ENCODE measurements at places on chromosomes 2 and 18.

- DNase-seq, result no peak
Observed at GRCh38 chr2:24163186-24163585, 11.7 kb upstream of the FAM228A start.

GRCh38 chr18:78528411-78529258 lies 451.0 kb upstream of the SALL3 start:
- DNase-seq, result no peak

DNA sequence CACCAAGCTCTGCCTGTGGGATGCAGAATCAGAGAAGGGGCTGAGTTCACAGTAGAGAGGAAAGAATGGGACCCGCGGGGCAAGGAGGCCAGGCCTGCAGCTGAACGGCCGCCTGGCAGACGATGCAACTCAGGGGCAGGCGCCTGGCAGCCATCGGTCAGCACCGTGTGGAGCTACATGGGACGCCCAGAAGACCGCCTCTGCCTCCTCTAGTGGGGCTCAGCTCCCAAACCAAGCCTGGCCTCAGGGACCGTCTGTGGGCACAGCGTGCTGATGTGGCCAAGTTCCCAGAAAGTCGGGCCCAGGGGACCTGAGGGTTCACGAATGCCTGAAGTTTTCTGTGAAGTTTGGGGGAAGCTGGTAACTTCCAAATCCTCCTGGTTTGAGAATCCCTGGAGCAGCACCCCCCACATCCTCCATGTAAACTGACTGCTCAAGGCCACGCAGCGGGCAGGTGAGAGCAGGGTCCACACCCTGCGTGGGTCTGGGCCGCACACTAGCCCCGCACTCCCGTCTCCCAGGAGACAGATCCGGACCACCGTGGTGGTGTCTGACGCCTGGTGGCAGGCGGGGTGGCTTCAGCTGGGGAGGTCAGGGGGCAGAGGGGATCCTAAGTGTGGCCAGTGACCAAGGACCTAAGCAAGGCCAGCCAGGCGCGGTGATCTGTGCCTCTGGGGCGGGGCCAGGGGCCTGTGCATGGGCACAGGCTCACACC lies 14.6 kb downstream of the SNORC start:
- DNase-seq, result no peak

DNA sequence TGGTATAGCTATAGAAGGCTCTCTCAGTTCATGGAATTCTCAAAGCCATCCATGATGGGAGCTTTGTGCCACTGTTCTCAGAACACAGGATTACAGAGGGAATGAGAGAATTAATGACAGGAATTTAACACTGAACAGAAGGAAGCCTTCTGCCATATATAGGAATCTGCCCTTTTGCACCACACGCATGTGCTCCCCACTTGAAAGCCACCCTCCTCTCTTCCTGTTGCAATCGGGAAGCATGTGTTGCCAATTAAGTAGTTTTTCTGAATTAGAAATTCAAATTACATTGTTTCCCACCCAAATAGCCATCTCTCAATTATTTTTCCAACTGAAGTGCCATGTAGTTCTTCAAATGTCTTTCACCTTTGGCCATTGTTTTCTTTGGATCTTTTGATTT lies 71.3 kb downstream of the C1D start:
- DNase-seq, result no peak

GRCh38 chr2:166343467-166343866 lies 32.3 kb downstream of the SCN9A start:
- DNase-seq, result no peak

DNA sequence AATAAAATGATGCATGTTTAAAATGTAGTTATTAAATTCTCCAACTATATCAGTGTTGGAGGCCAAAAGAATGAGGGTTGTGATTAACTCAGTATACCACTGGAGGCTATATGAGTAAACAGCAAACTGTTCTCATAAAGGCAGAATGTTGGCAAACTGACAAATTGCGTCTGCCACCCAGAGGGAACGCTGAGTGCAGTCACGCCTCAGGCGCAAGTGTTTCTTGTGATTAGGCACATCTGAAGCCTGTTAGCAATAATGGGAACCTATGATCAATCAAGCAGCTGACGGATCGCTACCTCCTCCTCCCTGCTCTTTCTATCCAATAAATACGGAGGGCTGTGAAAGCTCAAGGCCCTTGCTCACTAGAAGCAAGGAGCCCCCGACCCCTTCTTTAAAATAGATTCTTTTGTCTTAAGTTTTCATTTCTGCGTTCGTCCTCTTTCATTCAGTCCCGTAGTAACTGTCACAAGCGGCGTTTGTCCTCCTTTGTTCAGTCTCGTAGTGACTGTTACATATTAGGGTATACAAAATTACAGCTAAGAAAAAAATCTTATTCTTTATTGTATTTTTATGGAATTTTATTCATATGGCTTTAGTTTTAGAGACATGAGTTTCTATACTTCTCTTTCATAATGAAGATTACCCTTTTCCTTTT lies 16.3 kb upstream of the RMND5A start:
- DNase-seq, result no peak

GRCh38 chr2:170123593-170123992 lies 54.4 kb upstream of the MYO3B start:
- DNase-seq, result no peak

GRCh38 chr18:10977042-10977441 lies 172.3 kb downstream of the PIEZO2 start:
- DNase-seq, result no peak

- DNase-seq, result no peak
Observed at GRCh38 chr2:236977852-236978398, 107.8 kb upstream of the COPS8 start.

- DNase-seq, result no peak
Observed at GRCh38 chr2:66948234-66948633, 448.9 kb upstream of the ETAA1 start.

- no peak for DNase-seq
Observed at GRCh38 chr2:129779783-129780182, 199.7 kb upstream of the RAB6C start.

DNA sequence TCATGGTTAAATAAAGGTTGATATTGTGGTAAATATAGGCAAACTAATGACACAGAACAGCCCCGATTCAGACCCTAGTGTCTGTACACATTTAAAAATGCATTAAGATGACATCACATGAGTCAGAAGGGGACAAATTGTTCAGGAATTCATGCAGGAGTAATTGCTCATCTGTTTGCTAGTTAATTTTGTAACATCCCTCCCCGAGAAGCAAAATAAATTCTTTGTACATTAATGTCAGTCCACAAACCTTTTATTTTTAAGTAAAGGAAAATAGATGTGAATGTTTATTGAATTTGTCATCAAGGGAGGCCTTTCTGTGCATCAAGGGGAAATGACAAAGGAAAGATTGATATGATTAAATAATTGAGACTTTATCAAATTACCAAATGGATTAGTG lies 69.9 kb downstream of the SH3BP4 start:
- no peak for DNase-seq

DNA sequence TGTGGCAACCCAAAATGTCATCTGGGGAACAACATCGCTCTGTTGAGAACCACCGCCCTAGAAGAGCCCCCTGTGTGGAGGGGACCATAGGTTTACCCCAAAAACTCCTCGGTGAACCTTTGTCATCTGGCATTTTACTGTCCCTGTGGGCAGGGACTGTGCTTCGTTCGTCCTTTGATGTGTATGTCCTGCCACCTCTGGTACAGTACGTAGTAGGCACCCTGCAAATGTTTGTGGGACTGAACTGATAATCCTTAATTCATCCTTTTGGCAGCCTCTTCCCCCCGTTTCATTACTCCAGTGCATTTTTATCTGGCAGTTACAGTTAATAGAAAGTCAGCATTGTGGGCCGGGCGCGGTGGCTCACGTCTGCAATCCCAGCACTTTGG lies 728 bp downstream of the NAPG start:
- DNase-seq, result no peak

DNA sequence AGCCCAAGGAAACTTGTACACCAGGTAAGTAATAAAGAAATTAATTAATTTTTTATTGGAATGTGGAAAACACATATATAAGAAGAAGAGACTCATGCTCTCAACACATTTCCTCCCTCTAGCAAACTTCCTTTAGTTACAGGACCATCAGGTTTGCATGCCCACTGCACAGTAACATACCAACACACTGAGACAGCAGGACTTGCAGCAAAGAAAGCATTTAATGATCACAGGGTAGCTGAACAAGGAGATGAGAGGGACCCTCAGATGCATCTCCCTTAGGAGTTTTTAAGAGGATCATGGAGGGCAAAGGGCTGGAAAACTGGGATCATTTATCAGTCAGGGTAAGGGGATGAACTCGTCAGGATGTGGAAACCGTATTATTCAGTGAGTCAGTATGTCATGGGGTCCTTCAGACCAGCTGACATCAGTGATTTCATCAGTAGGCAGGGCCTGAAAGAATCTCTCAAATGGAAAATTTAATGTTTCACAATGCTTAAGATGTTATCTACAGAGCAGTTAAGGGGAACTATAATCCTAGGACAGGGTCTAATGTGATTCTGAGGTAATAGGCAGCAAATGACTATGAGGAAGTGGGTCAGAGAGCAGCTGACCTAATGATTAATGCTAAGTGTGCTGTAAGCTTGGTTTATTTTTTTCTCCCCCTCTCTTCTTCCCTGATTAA lies 193.8 kb upstream of the RND3 start:
- DNase-seq, result no peak

- DNase-seq, result no peak
Observed at GRCh38 chr2:239405071-239405470, 4.3 kb upstream of the HDAC4 start.

DNA sequence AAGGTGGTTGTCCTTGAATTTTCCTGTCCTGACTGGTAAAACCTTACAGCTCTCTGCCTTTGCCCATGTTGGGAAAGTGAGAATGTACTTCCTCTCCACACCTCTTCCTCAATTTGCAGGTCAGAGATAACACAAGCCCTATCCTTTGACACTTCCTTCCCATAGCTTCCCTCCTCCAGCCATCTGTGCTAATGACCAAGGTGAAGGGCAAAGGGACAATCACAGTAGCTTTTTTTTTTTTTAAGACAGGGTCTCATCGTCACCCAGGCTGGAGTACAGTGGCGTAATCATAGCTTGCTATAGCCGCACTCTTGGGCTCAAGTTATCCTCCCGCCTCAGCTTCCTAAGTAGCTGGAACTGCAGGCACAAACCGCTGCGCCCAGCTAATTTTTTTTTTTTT lies 24.3 kb upstream of the STPG4 start:
- no peak for DNase-seq

DNA sequence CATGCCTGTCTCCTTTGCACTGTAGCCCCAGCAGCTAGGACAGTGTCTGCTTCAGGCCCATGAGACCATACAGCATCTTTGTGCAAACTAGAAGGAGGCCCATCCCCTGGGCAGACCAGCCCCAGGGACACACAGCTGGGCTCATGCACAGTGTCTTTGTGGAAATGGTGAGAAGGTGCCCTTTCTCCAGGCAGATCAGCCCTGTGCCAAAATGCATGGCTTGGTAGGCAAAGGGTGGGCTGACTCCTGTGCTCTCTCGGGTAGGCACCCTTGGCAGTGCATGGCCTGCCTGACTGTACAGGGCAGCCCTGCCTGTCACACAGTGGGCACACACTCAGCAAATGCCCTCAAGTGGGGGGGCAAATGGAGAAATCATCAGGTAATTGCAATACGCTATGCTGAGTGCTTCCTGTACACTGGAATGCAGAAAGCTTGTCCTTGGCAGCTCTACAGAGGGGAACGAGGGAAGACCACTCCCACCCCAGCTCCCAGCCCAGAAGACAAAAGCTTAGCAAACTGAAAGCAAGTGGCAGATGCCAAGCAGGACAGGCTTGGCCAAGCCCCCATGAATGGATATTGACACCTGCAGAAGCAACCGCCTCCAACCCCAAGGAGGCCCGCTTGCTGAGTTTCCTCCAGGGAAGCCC lies 21.6 kb downstream of the TNS1 start:
- DNase-seq, result no peak

GRCh38 chr2:164560181-164560792 lies 61.0 kb downstream of the GRB14 start:
- DNase-seq, result no peak

GRCh38 chr2:231204581-231204980 lies 6.2 kb downstream of the ARMC9 start:
- DNase-seq, result no peak

DNA sequence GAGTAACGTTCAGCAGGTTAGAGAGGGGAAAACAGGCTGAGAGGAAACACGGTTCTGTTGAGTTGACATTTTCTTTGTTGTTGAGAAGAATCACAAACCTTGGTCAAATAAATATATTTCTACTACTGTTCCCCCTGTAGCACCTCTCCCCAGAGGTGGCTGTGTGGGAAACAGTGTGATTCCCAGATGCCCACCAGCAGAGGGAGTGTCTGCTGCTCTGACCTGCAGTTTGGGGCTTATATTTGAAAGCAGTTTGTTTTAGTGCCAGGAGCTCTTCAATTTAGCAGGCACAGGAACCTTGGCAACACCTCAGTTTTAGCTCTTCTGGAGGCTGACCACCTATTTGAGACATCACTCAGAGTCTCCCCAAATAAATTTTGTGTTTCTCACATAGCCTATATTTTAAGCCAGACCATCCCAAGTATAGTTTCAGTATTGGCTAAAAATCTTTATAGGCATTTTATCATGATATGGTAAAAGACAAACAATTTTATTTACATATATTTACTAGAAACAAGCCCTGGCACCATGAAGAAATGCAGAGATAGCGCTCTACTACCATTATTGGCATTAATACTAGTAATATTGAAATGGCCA lies 75.7 kb downstream of the PIK3C3 start:
- no peak for DNase-seq

DNA sequence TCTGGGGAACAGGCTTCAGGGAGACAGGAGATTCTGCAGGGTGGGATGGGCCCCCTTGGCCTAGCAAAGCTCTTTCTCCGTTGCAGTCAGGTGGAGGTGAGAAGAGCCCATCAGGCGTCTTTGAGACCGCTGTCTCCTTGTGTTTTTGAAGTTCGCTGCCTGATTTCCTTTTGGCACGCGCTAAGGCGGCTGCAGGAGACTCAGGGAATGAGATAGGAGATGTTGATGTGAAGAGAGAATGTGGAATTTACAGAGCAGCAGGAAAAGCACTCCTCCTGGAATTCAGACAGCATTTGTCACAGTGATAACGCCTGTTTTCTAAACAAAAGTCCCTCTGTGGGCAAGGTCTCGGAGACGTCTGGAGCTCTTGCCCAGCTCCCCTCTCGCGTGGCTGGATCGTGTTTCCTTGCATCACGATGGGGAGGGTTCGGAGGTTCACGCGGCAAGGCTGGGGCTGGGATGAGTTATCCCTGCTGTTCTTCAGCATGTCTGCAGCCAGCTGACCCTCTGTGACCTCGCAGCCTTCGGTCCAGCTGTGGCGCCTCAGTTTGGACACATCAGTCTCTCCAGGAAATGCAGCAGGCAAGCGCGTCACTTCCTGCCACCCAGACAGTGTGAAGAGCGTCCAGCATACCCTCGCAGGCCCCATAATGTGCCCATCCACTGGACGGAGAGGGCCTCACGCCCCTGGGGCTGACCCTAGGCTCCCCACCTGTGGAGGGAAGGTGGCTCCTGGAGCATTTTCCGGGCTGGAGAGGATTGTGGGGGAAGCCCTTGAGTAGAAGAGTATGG lies 30.2 kb downstream of the GLI2 start:
- no peak for DNase-seq

DNA sequence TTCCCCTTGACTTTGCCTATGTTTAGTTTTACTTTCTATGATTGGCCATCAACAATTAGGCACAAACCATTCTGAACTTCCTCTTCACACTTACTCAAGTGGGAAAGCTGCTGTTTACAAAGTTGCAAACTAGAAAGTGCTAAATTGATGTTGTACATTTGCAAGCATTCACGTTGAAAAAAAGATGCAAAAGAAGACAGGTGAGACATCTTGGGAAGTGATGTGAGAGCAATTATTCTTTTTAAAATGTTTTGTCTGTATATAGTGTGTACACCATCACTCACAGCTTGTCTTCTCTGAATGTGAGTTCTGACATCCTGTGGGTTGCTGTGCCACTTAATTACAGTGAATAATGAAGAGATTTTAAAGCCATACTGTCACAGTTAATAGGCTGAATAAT lies 874.1 kb upstream of the LRATD1 start:
- DNase-seq, result no peak
